MCF 10A (cell line): ENCODE measurements at places on chromosomes 6 and 20. TPM values are rescaled to one million over a fixed set of nuclear protein-coding genes. Genes with fewer than 3 reads are reported as not detected.

Gene NKX2-2
- not detected in 2 replicates for total RNA-seq

Gene TMEM244
- not detected in 2 replicates for total RNA-seq

Gene PRR3
- total RNA-seq: 20.0 and 26.2 TPM in 2 replicates

Gene CFAP206
- 0.27 TPM in 1 of 2 replicates, not detected in the other for total RNA-seq

Gene FNDC11
- 2.4 and 3.9 TPM in 2 replicates for total RNA-seq

Gene PDE7B
- total RNA-seq: 0.42 and 1.4 TPM in 2 replicates

Gene CD40
- 1.5 and 2.3 TPM in 2 replicates for total RNA-seq

Gene SIRPB1
- total RNA-seq: 1.4 and 2.4 TPM in 2 replicates

Gene OR2J3
- total RNA-seq: not detected in 2 replicates

Gene GINS1
- 5.2 and 6.0 TPM in 2 replicates for total RNA-seq

Gene CCR6
- not detected in 2 replicates for total RNA-seq

Gene THBD
- total RNA-seq: 15.4 and 36.2 TPM in 2 replicates

Gene WFDC2
- not detected in 2 replicates for total RNA-seq

Gene EFCAB8
- not detected in 2 replicates for total RNA-seq

Gene TPX2
- total RNA-seq: 45.3 and 79.6 TPM in 2 replicates

Gene IFNGR1
- total RNA-seq: 57.9 and 58.4 TPM in 2 replicates

Gene GSTA5
- not detected in 2 replicates for total RNA-seq

Gene KCNB1
- total RNA-seq: 2.8 and 3.0 TPM in 2 replicates

Gene TRAPPC3L
- not detected in 2 replicates for total RNA-seq

Gene RNF144B
- total RNA-seq: 40.6 and 57.9 TPM in 2 replicates

Gene RUNX2
- 8.1 and 9.3 TPM in 2 replicates for total RNA-seq

Gene CST3
- 303 and 315 TPM in 2 replicates for total RNA-seq

Gene UBD
- total RNA-seq: not detected in 2 replicates

Gene PPIL6
- 3.9 and 6.5 TPM in 2 replicates for total RNA-seq

Gene RHAG
- total RNA-seq: not detected in 2 replicates

Gene PGC
- total RNA-seq: not detected in 2 replicates

Gene ARMH2
- not detected in 2 replicates for total RNA-seq

Gene CALHM5
- total RNA-seq: not detected in 2 replicates

Gene CD24
- 7.2 and 10.4 TPM in 2 replicates for total RNA-seq
